Stimulated activated CD4-positive, alpha-beta T cell treated with anti-CD3 and anti-CD28 coated beads, Interleukin-2, amount 100 ng/mL, for 24 hours (primary cell): ENCODE measurements at places on chromosomes 12 and 14.

DNA sequence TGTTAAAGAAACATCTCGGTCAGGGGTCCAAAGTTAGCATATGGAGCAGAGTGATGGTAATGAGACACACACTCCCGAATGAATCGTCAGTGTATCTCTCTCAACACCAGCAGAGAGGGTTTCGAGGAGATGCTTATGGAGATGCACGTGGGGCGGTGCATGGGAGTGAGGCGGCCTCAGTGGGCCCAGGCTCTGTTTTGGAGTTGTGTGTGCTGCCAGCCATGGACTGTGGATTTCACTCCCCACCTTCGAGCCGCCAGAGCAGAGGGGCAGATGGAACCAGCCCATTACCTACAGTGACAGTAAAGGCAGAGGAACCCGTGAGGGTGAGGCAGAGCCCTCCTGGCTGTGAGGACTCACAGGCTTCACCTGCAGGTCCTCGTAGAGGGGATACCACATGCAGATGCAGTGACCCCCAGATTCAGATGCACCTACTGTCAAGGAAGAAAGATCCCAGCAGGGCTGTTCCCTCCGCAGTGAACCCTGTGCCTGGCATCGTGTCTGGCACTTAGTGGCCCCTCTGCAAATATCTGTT lies 68.2 kb downstream of the WDR20 start:
- DNase-seq = no peak

DNA sequence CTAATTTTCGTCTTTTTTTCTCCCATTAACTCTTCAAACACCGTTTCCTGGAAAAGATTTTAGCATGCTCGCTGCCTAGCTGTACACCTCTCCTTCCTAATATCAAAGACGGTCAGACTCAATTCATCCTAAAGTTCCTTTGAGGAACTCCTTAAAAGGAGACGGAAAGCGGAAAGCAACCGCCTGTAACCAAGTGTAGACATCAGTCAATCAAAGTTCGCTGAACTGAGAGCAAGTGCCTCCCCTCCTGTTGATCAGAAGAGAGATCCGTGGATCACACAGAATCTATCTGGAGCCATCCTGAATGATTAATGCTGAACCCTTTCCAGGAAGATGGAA lies 412 bp upstream of the TEP1 start:
- DNase-seq = peak; percentile 16

GRCh38 chr14:52021957-52022600 lies 32.7 kb downstream of the RTRAF start:
- DNase-seq = no peak

- no peak for DNase-seq
Observed at GRCh38 chr14:86022031-86022629, 492.2 kb downstream of the FLRT2 start.

- DNase-seq = no peak
Observed at GRCh38 chr12:10974965-10975364, 11.7 kb downstream of the TAS2R50 start.

DNA sequence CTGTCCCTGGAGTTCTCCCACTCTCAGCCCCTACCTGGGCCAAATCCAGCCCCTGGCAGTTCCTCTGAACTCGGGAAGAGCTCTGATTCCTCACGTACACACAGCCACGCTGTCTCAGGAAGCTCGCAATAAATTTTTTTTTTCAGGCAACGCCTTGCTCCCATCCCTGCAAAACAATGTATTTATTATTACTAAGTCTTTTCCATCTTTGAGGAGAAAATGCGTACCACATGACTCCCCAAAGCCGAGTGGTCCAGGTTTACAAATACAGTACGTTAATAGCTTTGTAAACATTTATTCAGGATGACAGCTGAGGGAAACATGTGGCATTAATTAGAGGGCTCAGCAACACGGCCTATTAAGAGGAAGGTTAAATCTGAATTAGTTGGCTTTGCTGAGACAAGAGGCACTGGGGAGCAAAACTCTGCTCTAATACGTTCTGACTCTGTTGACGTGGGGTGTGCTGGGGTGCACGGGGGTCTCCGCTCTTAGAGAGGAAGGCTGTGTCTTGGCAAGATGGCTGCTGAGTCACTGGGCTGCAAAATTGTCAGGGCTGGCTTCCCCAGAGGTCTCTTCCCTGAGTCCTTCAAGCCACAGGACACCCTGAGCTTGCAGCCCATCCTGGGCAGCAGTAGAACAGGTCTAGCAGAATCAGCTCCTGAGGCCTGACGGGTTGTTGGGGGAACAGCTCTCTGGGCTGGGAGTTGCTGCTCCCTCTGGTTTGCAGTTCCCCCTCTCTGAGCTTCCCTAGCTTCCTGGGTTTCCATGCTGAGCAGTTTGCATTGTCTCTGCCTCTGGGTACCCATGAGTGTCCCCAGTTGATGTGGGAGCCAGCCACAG lies 185.2 kb upstream of the TBX3 start:
- no peak for DNase-seq

DNA sequence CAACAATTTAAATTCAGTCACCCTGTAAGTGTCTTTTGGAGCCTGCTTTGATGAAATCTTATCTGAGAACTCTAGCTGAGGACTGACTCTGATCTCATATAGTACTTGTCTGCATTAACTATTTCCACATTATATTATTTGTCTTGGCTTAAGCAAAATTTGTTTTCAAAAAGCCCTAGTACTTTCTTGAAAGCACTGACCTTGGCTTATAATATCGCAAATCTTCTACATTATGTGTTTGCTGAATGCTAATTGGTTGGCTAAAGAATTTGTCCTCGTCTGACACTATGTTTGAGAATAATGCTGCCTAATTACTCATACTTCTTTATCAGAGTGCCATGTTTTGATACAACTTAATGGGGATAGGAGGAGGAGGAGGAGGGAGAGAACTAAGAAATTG lies 46.9 kb upstream of the FLRT2 start:
- no peak for DNase-seq

DNA sequence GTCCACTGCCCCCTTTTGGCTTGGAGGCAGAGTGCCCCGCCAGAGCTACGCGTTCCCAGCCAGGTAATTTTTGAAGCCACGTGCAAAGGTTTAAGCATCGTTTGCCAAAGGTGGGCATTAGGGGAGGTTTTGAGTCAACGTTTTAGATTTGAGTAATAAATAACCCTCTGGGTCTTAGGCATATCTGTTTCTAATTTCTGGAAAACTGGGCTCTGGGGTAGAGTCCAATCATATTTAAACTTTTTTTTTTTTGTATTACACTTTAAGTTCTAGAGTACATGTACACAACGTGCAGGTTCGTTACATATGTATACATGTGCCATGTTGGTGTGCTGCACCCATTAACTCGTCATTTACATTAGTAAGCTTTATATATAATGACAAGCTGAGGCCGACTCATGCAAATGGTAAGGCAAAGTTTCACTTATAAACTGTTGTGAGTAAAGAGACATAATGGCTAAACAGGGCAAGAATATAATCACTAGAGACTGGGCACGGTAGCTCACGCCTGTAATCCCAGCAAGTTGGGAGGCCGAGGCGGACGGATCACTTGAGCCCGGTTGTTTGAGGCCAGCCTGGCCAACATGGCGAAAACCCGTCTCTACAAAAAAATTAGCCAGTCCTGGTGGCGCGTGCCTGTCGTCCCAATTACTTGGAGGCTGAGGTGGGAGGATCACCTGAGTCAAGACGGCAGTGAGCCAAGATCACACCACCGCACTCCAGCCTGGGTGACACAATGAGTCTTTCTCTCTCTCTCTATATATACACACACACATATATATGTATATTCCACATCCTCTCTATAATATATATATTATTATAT lies 491 bp upstream of the NR2C1 start:
- no peak for DNase-seq

- no peak for DNase-seq
Observed at GRCh38 chr14:68939893-68940613, 39.0 kb downstream of the ACTN1 start.

- no peak for DNase-seq
Observed at GRCh38 chr14:102055181-102055901, 31.5 kb downstream of the HSP90AA1 start.

DNA sequence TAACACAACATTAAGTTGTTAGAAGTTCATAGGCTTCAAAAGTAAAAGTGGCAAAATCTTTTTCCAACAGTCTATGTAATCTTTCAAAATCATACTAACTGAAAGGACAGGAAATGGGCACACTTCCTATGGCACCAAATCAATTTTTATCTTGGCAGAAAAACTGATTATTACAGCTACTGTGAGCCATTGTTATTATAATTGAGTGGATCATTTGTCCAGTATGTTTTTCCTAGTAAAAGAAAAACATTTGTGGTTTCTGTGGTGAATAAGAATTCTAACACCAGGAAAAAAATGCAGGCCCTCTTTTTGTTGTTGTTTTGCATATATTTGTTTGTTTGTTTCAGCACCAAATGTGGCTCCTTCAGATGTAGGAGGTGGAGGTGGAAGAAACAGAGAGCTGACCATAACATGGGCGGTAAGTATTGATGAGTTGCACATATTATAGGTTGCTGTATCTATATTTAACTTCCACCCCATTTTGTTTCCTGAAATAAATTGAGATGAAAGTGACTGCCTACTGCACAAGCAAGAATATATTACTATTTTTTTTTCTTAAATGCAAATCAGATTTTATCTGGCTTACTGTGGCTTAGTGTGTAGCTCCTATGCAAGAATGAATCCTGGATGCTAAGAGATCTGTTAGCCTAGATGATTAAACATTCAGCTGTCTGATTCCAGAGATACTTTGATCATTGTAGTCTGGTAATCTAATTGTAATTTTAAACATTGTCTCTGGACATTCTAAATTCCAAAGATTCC lies 174.1 kb upstream of the PDZRN4 start:
- DNase-seq = no peak
